ENCODE measurements at places on chromosomes 4 and X.
A peak's percentile ranks its signal among the peaks of the same experiment; 100 is the strongest.

DNA sequence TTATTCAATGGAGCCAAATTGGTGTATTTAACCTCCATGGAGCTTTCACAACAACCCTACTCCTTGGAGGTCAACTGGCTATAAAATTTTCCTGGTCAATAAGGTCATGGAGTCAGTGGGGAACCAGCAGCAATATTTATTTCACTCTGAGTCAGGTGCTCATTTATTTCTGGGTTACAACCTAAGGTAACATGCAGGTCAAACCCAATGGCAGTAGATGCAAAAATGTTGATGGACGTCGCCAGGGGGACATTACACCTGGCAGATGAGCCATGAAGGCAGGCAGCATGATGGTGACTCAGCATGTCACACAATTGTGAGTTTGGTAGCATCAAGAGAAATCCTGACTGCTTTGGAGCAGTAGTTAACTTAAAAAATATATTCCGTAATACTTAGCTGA, 514.1 kb downstream of the IL15 start:
- DNase-seq: no peak

GRCh38 chr4:127623797-127624083, 9.0 kb upstream of the INTU start:
- no peak for DNase-seq

GRCh38 chr4:72809208-72809607, 240.2 kb upstream of the ADAMTS3 start:
- DNase-seq: no peak

GRCh38 chr4:127771535-127772275, 10.4 kb upstream of the HSPA4L start:
- DNase-seq: no peak

DNA sequence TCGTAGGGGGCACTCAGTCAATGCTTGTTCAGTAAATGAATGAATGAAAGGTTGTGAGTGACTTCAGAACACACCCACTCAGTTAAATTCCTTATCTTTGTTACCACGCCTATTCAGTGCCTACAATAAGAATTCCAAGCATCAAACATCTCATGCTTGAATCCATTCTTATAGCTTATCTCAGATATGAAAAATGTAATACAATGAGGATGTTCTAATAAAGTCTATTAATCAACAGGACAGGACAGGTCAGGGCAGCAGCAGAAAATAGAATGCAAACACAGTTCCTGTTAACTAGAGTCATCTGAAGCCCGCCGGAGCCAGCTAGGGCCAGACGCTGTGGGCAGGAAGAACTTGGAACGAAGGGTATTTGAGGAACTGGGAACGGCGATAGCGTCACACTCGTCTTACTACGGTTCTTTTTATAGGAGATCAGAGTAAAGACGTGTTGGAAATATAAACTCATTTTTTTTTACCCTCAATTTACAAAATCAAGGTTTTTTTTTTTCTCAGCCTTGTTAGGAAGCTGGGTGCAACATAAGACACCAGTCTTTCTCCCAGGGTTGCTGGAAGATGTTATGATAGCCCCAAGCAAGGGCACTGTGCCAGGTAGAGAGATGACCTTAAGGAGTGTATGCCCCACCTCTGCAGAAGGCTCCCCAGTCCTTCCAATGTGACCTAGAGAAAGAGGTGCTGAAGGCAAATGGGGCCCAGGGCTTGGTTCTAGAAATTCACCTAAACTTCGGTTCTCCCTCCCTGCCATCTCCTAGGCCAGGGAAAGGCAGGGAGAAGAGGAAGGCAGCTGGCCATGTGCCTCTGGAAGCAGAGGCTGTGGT, 48.3 kb downstream of the SEL1L3 start:
- DNase-seq: no peak

GRCh38 chrX:109856974-109857373, 123.9 kb upstream of the ACSL4 start:
- no peak for DNase-seq

GRCh38 chrX:11566789-11567188, 98.9 kb downstream of the ARHGAP6 start:
- no peak for DNase-seq

- no peak for DNase-seq
Observed at GRCh38 chrX:15948318-15948660, 93.7 kb upstream of the AP1S2 start.

DNA sequence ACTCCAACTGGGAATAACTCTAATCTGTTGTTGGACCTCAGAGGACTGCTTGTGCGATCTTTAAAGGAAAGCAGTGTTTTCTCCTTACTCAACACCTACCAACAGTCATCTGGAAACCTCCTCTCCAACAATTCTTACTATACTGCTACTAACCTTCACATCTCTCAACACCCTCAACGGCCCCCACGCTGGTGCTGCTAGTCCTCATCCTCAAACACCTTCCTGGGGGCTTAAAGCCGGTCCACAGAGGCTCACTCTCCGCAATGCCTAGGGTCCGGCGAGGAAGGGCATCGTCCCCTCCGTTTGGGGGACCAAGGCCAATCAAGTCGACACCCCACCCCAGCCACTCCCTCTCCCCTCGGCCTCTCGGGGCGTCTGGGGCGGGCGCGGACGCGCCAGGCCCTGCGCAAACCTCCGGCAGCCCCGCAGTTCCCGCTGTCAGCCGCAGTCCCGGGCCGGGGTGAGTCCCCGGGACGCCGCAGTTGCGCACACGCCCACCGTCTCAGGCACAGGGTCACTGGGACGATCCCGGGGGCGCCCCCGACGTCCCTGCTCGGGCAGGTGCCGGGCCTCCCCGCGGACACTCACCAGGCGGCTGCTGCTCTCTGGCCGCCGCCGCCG, 418 bp downstream of the TAB3 start:
- DNase-seq: no peak

- DNase-seq: peak; percentile 14
Observed at GRCh38 chr4:42282081-42282901, 115.0 kb upstream of the SHISA3 start.

DNA sequence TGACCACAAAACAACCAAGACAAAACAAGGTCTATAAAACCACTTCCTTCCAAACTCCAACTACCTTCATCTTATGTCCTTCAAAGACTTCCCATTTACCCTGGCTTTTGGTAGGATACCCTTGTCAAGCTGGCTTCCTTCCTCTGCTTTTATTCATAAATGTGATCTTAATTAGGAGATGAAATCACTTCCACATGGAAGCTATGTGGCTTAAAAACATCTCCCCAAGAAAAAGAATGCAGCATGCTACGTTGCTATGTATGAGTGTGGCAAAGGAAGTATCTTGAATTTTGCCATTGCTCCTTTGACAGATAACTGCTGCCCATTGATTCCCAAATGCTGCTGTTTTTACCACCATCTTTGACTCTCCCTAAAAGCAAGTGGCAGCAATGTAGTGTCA, 46.4 kb upstream of the VEGFD start:
- no peak for DNase-seq

DNA sequence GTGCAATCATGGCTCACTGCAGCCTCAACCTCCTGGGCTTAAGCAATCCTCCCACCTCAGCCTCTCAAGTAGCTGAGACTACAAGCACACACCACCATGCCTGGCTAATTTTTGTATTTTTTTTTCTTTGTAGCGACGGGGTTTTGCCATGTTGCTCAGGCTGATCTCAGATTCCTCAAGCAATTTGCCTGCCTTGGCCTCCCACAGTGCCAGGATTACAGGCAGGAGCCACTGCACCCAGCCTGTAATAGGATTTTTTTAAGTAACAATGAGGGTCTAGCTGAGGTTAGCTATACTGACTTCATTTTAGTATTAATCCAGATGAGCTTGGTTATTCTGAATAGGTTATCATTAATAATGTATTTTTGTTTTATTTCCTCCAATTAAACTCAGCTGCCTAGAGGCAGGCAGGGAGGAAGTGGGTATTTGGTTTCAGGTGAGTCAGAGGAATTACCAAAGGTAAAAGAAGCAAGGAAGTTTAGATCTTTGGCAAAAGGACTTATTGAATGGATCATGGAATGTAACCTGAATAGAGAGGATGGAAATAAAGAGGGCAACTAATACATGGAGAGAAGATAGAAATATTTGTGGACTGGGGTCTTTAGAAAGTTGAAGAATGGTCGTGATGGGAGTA, 1023.3 kb upstream of the TENM3 start:
- no peak for DNase-seq

GRCh38 chr4:122900314-122900713, 22.1 kb downstream of the NUDT6 start:
- DNase-seq: no peak

GRCh38 chr4:56743550-56743949, 62.5 kb upstream of the HOPX start:
- no peak for DNase-seq

- DNase-seq: no peak
Observed at GRCh38 chr4:7470522-7471128, 35.9 kb upstream of the PSAPL1 start.

GRCh38 chr4:26822546-26822945, 38.1 kb upstream of the STIM2 start:
- DNase-seq: no peak

DNA sequence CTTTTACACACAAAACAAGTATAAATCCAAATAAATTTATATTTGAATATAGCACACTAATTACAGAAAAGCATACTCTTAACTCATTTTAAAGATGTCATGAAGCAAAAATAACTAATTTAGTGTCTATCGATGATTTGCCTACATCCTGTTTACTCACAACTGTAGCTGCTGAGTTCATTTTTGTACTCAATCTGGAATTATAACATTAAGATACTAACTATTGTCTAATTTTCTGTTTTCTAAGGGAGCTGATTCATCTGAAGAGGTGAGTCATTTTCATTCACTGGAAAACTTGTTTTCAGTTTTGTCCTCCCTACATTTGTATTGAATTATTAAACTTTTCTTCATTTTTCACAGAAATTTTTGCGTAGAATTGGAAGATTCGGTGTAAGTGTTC, 3.7 kb downstream of the STATH start:
- DNase-seq: no peak

DNA sequence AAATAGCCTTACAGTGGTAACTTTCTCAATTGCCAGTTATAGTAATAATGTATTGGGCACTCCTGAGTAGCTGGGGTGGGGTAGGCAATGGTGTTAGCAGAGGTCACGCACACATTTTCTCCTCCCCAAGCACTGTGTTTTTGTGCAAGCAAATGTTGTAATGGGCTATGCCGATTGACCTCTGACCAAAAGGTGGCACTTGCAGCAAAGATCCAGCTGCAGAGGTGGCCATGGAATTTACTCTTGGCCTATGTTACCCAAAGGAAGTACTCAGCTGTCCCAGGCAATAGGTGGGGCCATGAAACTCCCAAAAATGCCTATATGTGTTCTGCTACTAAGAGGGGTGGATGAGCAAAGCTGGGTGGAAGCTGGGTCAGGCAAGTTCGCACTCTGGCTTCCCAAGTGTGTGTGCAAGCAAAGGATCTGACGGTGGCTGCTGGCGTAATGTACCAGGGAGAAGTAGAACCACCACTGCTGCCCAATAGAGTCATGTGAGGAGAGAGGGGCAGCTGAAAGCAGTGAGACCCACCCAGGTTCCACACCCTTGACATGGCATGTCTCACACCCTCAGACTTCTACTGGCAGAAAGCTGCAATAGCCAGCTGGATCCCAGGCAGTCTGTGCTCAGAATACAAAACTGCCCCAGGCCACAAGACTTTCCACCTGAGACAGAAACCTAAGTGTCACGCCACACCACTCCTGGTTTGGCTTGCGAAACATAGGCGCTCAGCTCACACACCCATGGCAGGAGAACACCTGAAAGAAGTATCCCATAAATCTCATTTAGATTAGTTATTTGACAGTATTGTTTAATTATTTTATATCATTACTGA, 353.3 kb upstream of the EMCN start:
- DNase-seq: no peak

GRCh38 chrX:50114113-50114512, 86.7 kb downstream of the AKAP4 start:
- DNase-seq: no peak

DNA sequence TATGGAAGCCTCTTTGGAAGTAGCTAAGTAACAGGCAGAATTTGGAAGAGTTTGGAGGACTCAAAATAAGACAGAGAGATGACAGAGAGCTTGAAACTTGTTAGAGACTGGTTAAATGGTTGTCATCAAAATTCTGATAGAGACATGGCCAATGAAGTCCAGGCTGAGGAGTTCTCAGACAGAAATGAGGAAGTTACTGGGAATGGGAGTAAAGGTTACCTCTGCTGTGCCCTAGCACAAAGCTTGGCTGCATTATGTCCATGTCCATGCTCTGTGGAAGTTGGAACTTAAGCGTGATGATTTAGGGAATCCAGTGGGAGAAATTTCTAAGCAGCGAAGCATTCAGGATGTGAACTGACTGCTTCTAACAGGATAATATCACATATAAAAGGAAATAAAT, 146.2 kb upstream of the NDST4 start:
- DNase-seq: no peak

DNA sequence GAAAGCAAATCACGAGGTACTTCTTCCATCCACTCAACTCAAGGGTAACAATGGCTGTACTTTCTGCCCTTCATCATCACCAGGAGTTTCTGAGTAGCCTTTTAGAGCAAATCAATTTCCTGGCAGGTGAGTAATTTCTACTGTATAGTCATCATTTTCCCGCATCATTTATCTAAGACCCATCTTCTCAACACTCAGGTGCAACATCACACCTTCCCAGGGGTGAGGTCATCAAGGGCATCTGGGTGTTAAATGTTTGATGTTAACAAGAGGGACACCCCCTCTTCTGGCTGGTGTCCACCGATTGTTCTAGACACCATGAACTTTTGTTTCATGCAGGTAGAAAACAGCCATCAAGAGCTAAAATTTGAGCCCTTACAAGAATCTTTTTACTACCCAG, 313.4 kb upstream of the MAGEB2 start:
- DNase-seq: no peak

DNA sequence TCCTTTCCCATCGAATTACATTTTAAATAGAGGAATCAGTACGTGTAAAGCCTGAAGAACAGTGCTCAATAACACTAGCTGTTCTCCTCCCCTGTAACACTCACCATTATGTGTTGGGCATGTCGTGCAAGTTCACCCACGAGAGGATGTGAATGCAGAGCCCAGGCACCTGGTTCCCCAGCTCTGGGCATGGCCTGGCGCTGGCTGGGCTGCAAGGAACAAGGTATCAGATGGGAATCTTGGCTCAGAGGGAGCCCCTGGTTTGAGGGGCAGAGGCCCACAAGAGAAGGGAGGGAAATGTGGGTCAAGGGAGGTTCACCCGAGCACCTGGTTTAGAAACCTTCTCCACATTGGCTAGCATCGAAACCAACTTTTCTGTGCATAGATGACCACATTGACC, 41.7 kb upstream of the MTM1 start:
- DNase-seq: no peak

GRCh38 chr4:100169491-100170485, 20.5 kb downstream of the DDIT4L start:
- DNase-seq: no peak

DNA sequence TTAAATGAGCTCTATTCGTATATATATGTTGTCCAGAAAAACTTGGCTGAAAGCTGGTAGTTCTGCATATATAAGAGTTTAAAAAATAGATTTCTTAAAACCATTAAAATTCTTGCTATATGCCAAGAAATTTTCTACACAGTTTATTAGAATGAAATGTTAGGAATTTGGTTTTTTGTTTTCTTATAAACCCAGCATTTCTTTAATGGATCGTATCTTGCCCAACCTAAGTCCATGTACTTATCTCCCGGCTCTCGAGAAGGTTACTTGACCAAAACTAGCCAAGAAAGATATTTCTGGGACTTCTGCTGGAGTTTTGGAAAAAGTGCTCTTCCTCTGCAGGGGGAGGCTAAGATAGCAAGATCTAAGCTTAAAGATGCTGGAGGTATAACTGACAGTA, 4.7 kb upstream of the ASB5 start:
- DNase-seq: no peak

GRCh38 chr4:14084598-14084997, 457.1 kb upstream of the BOD1L1 start:
- DNase-seq: no peak

- DNase-seq: peak; percentile 43
Observed at GRCh38 chr4:26860922-26861433, 337 bp downstream of the STIM2 start.

GRCh38 chr4:137312257-137312656, 220.0 kb downstream of the PCDH18 start:
- no peak for DNase-seq
